Activated CD4-positive, alpha-beta T cell treated with anti-CD3 and anti-CD28 coated beads for 24 hours (primary cell): ENCODE measurements at places on chromosomes 16 and 17.

DNA sequence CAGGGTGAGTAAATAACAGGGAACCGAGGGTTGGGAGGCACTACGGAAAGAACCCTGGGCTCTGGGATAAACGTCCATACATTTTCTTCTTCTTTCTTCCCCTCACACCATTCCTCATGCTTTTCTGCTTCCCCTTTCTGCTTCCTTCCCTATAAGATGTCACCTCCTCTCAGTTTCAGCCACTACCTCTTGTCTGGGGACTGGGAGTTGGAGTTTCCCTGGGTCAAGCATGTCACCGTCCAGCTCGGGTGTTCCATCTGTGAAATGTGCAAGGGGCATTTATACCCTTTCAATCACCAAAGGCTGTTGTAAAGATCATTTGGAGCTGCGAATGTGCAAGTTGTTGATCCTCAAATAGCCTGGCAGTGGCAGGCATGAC is 17.5 kb upstream of the CCL22 start:
- DNase-seq: no peak

- no peak for DNase-seq
Observed at GRCh38 chr16:84922351-84923120, 88.8 kb downstream of the ZDHHC7 start.

GRCh38 chr17:16910341-16910740 is 61.6 kb downstream of the TNFRSF13B start:
- no peak for DNase-seq

- no peak for DNase-seq
Observed at GRCh38 chr16:52861614-52862022, 191.1 kb downstream of the CHD9NB start.

DNA sequence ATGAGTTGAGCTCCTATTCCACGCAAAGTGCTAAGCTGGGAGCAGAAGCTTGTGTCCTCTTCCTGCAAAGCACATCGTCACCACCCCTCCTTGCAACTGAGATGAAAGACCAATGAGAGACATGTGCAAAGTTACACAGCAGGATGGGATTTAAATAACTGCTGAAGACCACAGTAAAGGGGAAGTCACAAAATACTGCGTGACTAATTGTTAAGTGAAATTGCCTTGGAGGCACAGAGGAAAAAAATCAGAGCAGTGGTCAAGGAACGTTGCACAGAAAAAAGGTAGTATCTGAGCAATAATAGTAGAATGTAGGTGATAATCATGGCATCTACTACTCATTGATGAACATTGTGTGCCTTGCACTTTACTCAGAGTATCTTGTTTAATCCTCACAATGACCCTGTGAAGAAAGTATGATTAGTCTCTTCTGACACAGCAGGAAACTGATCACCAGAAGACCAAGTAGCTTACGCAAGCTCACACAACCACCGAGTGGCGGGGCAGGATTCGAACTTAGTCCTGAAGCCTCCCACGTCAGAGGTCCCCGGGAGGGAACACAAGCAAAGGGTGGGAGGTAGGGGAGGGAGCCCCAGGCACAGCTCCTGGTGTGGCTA is 15.4 kb upstream of the MYO18A start:
- no peak for DNase-seq
